ENCODE measurements at places on chromosomes 4 and X. TPM values are rescaled to one million over a fixed set of nuclear protein-coding genes. Genes with fewer than 3 reads are reported as not detected.

The MAB21L2 gene
- total RNA-seq: 2.0 TPM

DNA sequence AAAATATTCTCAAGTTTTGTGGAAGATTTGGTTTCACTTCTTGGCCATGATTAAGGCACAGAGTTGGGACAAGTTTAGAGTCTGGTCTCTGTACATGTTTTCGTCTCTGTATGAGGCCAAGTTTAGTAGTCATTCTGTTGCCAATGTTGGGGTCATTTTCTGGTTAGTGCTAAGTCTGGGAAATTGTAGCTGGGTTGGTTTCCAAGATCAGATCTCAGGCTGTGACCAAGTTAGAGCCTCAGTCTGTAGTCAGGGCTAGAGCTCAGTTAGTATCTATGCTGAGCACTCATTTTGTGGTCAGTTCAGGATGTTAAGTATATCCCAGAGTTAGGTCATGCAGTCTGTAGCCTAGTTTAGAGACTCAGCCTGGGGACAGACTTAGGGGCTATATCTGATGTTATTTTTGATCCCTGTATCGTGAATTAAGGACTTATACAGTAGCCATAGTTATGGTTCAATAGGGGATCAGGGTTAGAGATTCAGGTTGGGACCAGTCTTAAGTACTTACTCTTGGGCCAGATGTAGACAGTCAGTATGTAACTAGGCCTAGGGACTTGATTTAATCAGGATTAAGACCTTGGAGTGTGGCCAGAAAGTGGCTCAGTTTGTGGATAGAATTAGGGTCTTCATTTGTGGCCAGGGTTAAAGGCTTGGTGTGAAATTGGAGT lies 6.6 kb upstream of the ENOX2 start:
- no peak for DNase-seq

DNA sequence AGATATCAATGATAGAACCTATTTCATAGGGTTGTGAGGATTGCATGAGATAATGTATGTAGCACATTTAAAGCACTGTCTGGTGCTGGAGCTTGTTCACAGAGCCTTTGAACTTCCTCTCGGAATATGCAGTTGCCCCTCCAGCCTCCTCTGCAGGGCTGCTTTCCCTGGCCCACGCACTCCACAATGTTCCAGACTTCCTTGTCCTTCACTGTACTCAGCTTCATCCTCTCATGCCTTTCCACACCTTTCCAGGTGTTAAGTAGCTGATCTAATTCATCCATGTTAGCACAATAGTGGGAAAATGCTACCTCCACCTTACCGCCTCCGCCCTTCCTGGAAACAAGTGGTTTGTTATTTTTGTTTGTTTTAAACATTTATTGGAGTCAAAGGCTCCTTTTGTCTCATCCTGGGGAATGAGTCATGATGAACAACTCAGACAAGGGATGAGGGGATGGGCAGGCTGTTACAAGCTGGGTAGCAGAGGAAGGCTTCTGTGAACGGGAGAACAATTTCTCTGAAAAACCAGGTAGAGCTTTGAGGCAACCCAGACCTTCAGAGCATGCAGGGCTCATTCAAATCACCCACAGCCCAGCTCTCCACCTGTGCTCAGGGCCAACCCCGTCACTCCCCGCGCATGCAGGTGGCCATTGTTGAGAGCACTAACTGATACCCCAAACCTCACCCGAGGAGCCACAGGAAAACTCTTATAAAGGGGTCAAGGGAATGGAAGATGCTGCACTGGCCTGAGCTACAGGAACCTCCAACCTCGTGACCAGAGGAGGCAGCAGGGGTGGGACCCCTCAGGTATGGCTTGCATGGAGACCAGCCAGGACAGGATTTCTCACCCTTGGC lies 84.9 kb upstream of the TBL1X start:
- no peak for DNase-seq

- DNase-seq: peak; percentile 74
Measured at GRCh38 chrX:102720237-102721168, at the start of gene GPRASP3. Gene GPRASP3, plus strand, starts transcription at chrX:102720743. Its CDS starts 28,253 bp downstream, at chrX:102748996.

DNA sequence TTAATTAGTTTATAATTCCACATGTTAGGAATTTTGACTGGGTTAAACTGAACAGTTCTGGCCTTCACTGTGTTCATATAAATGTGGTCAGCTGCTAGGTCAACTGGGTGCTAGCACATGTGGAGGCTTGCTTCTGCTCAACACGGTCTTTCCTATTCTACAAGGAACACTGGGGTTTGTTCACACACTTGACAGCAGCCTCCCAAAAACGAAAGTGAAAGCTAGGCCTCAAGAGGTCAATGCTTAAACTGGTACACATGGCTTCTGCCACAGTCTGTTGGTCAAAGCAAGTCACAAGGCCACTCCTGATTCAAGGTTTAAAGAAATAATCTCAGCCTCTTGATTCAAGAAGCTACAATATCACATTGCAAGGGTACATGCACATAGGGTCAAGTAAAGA lies 126.5 kb downstream of the QDPR start:
- peak; percentile 11 for DNase-seq
